ENCODE measurements at places on chromosomes 4 and X.

- H3K4me3 ChIP-seq: no peak overlapping the region
- peak overlapping the region; percentile 40 for H3K27ac ChIP-seq
- DNase-seq: peak; percentile 93
- H3K4me1 ChIP-seq: peaks cover 38% of the 10 kb centered on the region
Observed at GRCh38 chr4:124945422-124945821, 232.9 kb upstream of the ANKRD50 start.

DNA sequence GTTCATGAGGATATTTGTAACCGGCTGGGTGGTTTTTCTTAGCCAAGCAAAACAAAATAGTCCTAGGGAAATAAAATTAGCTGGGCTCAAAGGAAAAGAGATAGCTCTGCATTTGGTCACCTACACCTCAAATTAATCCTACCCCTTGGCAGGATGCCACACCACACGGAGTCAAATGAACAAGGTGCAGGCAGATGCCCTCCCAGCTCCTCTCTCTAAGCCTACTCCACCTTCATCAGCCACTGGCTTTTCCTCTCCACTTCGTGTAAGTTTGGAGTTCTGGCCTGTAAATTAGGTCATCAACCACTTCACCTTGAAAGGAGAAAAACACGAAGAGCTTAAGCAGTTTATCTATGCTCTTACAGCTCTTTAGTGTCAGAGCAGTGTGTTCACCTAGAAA lies 1.4 kb downstream of the DDIT4L start:
- no peaks in the 10 kb centered on the region for H3K4me1 ChIP-seq
- no peak overlapping the region for H3K4me3 ChIP-seq
- no peaks in the 10 kb centered on the region for H3K36me3 ChIP-seq
- no peaks in the 10 kb centered on the region for H3K27me3 ChIP-seq
- H3K27ac ChIP-seq: no peak overlapping the region
- DNase-seq: peak; percentile 15

- H3K27ac ChIP-seq: no peak overlapping the region
- no peaks in the 10 kb centered on the region for H3K4me1 ChIP-seq
- DNase-seq: no peak
- no peak overlapping the region for H3K4me3 ChIP-seq
- H3K27me3 ChIP-seq: no peaks in the 10 kb centered on the region
Observed at GRCh38 chrX:49784747-49785280, 44.3 kb upstream of the PAGE4 start.

DNA sequence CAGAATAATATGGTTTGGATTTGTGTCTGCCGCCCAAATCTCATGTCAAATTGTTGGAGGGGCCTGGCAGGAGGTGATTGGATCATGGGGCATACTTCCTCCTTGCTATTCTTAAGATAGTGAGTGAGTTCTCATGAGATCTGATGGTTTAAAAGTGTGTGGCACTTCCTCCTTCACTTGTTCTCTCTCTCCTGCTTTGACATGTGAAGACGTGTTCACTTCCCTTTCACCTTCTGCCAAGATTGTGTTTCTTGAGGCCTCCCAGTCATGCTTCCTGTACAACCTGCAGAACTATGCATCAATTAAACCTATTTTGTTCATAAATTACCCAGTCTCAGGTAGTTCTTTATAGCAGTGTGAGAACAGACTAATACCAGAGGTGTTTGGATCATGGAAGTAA lies 325.7 kb upstream of the GIMD1 start:
- H3K36me3 ChIP-seq: no peaks in the 10 kb centered on the region
- no peak overlapping the region for H3K27ac ChIP-seq
- H3K27me3 ChIP-seq: no peaks in the 10 kb centered on the region
- no peaks in the 10 kb centered on the region for H3K4me1 ChIP-seq
- H3K4me3 ChIP-seq: no peak overlapping the region

- H3K4me3 ChIP-seq: no peak overlapping the region
- 0 out of 2 replicates have a peak, but pooled peaks cover 3% of the 10 kb centered on the region for H3K4me1 ChIP-seq
- no peak for DNase-seq
- H3K27me3 ChIP-seq: no peaks in the 10 kb centered on the region
Observed at GRCh38 chr4:15151033-15151432, 148.8 kb downstream of the CPEB2 start.

DNA sequence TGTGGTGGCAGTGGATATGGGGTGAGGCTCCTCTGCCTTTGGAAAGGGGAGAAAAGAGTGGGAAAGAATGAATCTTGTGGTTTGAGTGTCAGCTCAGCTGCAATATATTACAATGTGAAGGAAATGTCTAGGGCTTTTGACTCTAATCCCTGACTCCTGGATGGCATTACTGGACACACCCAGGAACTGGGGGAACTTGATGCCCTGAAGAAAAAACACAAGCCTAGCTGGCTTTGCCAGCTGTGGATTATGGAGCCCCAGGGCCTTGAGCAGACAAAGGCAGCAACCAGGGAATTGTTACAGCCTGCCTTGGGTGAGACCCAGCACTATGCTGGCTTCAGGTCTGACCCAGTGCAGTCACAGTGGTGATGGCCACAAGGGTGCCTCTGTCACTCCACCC lies 57.1 kb upstream of the CYSLTR1 start:
- H3K27me3 ChIP-seq: no peaks in the 10 kb centered on the region
- H3K4me3 ChIP-seq: no peak overlapping the region
- H3K4me1 ChIP-seq: 0 out of 2 replicates have a peak, but pooled peaks cover 7% of the 10 kb centered on the region
- no peak overlapping the region for H3K27ac ChIP-seq
- no peaks in the 10 kb centered on the region for H3K36me3 ChIP-seq

DNA sequence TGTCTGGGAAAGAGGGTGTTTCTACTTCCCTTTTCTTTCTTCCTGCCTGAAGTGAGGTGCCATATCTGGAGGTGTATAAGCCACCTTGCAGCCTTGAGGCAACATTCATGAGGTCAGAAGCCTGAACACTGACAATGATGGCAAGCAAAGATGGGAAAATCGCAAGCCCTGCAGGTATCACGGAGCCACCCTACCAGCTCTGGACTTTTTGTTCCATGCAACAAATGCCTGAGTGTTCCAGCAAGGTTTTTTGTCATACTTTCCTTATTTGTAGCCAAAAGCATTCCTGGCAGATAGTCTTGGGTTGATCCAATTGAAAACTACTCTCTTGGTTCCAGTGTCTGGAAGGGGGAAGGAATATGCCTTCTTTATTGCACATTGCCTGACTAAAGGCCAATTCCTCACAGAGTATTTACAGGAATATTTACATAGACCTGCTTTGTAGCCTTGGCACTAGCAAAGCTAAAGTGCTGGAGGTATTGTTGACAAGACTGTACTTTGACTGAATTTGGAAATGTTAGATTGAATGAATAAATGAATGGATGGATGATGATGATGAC lies 14.4 kb upstream of the SOD3 start:
- H3K4me1 ChIP-seq: no peaks in the 10 kb centered on the region
- no peak for DNase-seq
- H3K36me3 ChIP-seq: no peaks in the 10 kb centered on the region
- H3K27ac ChIP-seq: no peak overlapping the region
- H3K27me3 ChIP-seq: no peaks in the 10 kb centered on the region

GRCh38 chrX:48927736-48928382 lies 9.0 kb upstream of the PIM2 start:
- H3K27me3 ChIP-seq: no peaks in the 10 kb centered on the region
- no peaks in the 10 kb centered on the region for H3K36me3 ChIP-seq
- H3K4me1 ChIP-seq: peaks cover 9% of the 10 kb centered on the region
- no peak overlapping the region for H3K4me3 ChIP-seq
- no peak for DNase-seq
- H3K27ac ChIP-seq: no peak overlapping the region

- no peak for DNase-seq
- H3K4me3 ChIP-seq: no peak overlapping the region
- no peaks in the 10 kb centered on the region for H3K4me1 ChIP-seq
- H3K27me3 ChIP-seq: no peaks in the 10 kb centered on the region
Observed at GRCh38 chr4:28690890-28691289, 1830.2 kb downstream of the STIM2 start.

DNA sequence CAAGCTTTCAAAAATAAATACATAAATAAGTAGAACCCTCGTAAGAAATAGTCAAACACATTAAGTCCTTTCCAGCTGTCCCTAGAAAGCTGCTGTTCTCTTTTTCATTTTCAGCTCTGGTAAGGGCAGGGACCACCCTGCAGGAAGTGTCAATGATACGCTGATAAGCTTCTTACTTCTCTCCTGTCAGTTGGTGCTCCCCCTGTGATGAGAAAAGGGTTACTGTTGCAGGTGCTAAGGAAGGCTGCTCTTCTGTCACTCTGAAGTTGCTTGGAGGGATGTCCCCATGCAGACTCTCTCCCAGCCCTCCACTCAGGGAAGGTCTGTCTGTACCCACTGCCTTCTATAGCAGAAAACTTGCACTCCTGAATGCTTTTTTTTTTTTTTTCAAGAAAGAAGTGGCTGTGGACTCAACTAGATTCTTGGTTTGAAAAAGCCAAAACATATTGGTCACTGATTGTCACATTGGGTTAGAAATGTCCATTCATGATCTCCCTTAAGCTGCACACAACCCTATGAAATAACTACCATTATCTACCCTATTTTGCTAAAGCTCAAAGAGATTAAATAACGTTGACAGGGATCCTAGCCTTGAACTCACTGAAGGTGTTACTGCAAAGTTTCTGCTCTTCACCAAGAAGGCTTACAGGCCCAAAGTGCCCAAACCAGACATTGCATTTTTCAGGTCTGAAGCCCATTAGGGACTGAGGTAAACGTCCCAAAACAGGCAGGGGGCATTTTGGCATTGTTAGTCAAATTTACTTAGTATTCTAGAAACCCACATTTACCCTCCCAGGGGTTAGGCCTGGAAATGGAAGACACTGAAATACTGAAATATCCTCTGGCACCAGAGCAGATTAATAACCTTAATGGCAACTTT lies 1.2 kb downstream of the CXCL3 start:
- no peaks in the 10 kb centered on the region for H3K27me3 ChIP-seq
- no peaks in the 10 kb centered on the region for H3K36me3 ChIP-seq
- no peak for DNase-seq
- H3K4me3 ChIP-seq: no peak overlapping the region
- no peak overlapping the region for H3K27ac ChIP-seq

- no peaks in the 10 kb centered on the region for H3K27me3 ChIP-seq
- peak; percentile 70 for DNase-seq
- H3K4me3 ChIP-seq: no peak overlapping the region
- no peaks in the 10 kb centered on the region for H3K36me3 ChIP-seq
Observed at GRCh38 chr4:106369456-106370060, 980 bp upstream of the GIMD1 start.

- H3K27me3 ChIP-seq: no peaks in the 10 kb centered on the region
- H3K36me3 ChIP-seq: no peaks in the 10 kb centered on the region
- H3K4me3 ChIP-seq: no peak overlapping the region
- no peak overlapping the region for H3K27ac ChIP-seq
- no peaks in the 10 kb centered on the region for H3K4me1 ChIP-seq
Observed at GRCh38 chr4:58590722-58591121, 1480.5 kb upstream of the IGFBP7 start.

DNA sequence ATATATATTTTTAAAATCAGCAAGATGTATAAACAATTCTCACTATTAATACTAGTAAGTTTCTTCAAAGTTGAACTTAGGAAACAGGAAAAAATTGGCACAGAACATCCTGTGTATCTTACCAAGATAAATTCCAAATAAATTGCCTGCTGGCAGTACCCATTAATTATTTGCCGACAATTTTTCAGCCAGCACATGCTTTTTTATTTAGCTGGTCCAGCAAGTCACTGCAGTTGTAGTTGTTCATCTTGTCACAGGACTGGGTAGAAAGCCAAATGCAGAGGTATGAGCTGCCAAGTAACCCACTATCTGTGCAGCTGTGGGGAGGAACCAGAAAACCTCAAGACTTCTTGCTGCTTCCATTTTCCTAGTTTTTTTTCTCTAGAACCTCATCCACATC lies 113.4 kb downstream of the PACRGL start:
- no peak for DNase-seq
- no peak overlapping the region for H3K4me3 ChIP-seq
- no peaks in the 10 kb centered on the region for H3K27me3 ChIP-seq
- H3K36me3 ChIP-seq: no peaks in the 10 kb centered on the region
- H3K27ac ChIP-seq: no peak overlapping the region

- H3K27me3 ChIP-seq: no peaks in the 10 kb centered on the region
- no peak for DNase-seq
- no peak overlapping the region for H3K27ac ChIP-seq
- H3K36me3 ChIP-seq: no peaks in the 10 kb centered on the region
- no peak overlapping the region for H3K4me3 ChIP-seq
Observed at GRCh38 chr4:134178706-134179105, 22.9 kb downstream of the PABPC4L start.

DNA sequence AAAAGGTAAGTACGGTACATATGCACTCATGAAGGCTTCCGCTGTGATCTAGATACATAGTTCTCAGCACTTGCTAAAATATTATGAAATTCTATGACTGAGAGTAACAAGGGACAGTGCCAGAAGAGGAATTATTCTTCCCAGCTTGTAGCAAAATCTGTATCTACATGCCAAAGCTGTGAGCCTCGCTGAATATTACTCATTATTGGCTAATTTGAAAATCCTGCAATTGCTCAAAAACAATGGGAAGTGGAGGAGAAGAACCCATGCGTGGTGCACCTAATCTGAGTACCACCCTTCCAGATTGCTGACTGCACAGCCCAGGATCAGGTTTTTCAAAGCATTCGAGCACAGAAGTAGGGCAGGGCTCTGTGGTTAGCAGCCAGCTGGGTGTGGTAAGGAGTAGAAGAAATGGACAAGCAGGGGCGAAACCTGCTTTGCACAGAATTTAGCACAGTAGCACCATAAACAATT lies 17.4 kb upstream of the PDCL2 start:
- DNase-seq: peak; percentile 25
- H3K4me1 ChIP-seq: no peaks in the 10 kb centered on the region
- no peaks in the 10 kb centered on the region for H3K36me3 ChIP-seq
- H3K4me3 ChIP-seq: no peak overlapping the region
- no peak overlapping the region for H3K27ac ChIP-seq

GRCh38 chr4:89109841-89110540 lies 1.3 kb upstream of the TIGD2 start:
- no peaks in the 10 kb centered on the region for H3K36me3 ChIP-seq
- peaks cover 12% of the 10 kb centered on the region for H3K4me1 ChIP-seq
- peaks cover 13% of the 10 kb centered on the region for H3K27me3 ChIP-seq

DNA sequence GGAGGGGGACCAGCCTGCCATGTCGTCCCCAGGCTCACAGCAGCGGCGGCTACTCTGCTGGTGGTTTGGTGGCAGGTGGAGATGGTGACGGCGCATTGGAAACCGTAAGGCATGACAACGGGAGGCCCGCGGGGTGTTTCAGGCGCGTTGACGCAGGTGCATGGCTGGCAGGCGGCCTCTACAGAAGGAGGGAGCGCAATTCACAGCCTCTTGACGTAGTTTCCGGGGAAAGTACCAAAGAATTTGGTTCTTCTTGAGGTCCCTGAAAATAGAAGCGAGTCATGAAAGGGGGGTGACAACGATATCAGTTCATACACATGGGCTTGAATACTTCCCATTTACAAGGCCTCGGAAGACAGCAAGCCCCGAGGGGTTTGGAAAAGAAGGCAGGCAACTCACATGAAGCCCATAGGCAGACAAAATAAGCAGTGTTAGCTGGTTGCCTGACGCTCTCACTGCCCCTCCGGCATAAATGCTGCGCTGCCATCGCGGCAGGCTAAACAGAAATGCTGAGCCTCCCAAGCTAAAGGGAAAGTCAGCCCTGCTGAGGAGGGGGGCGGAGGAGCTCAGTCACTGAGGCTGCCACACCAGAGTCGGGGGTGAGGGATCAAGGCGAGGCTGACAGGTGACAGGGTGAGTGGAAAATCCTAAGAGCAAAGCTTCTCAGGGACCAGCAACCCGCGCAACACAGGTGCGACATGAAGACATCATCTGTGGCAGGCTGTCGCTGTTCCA lies 52.3 kb upstream of the PDLIM3 start:
- peak overlapping the region; percentile 65 for H3K4me3 ChIP-seq
- DNase-seq: peak; percentile 97
- no peaks in the 10 kb centered on the region for H3K36me3 ChIP-seq
